Stimulated activated CD8-positive, alpha-beta memory T cell treated with anti-CD3 and anti-CD28 coated beads, Interleukin-2, amount 100 ng/mL, for 1 hour (primary cell): ENCODE measurements at places on chromosomes 5 and 9.

- DNase-seq, result no peak
Measured at GRCh38 chr5:110735556-110735955, 3.3 kb upstream of the SLC25A46 start.

- no peak for DNase-seq
Measured at GRCh38 chr9:130437011-130437789, 7.6 kb upstream of the ASS1 start.

DNA sequence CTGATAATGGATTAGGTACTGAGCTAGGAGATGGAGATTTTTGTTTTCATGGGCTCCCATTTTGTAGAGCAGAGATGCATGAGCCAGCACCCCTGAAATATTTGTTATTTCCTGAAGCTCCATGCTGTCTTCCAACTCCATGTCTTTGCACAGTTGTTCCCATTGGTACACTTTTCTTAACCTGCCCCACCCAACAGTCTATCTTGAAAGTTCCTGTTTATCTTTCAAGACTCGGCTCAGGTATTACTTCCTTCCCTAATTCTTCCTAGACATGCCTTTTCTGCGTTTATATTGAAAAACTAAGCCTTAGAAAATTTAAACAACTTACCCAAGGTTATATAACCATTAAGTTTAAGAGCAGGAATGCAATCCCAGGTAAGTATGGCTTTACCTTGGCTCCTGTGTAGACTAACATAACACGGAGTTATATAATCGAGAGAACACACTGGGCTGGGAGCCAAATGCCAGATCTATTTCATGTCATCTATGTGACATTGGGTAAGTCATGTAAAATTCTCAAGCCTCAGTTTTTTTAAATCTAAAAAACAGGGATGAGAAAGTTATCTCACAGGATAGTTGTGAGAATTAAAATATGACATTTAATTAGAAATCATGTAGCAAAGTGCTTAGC, 67.4 kb downstream of the LIX1 start:
- no peak for DNase-seq

DNA sequence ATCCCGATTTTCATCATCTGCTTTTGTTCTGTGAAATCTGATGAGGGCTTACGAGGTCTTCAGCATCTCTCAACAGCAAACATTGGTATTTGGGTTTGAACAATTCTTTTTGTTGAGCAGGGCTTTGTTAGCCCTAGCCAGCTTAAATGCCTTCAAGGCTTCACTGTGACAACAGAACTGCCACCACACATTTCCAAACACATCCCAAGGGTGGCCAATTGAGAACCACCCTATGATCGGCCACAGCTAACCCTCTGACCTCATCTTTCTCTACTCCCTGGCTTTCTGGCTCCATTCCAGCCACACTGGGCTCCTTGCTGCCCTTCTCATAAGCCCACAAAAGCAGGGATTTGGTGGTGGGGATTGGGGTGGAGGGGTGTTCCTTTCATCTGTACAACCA, 17.6 kb downstream of the MTX3 start:
- DNase-seq, result no peak

DNA sequence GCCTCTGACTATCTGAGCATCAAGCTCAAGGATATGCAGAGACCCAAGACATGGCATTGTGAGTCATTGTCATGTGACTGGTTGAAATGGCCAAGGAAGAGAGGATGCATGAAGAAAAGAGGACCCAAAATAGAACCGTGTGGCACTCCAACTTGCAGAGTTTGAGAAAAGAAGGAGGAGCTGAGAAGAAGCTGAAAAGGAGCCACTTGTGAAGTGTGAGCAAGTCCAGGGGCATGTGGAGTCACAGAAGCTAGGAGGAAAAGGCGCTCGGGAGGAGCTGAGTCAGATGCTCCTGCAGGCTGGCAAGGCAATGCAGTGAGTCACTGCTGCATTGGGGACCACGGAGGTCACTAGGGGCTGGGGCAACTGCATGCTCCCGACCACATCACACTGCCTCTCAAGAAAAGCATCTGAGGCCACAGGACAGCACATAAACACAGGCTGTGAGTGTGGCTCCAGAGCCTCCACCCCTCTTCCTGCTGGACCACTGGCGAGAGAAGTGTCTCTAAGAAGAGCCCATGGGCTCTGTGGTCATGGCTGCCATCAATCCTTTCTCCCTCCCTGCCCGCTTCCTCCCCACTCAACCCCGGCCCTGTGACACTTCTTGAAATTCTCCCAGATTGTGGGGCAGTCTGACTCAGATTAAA, 197.6 kb downstream of the DRD1 start:
- no peak for DNase-seq

DNA sequence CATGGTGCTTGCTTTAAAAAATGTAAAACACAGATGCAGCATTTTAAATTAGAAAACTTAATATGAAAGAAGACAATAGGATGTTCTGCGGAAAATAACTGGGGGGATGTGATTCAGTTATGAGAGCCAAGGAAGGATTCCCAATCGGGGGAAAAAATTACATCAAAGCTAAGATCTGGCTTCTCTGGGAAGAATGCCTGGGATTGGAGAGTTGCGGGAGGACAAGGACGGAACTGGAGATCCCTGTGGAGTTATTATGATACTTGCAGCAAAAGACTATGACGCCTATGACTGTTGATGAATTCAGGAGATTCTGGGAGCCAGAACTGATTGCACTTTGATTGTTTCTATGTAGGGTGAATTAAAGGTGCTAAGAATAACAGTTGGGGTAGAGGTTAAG, 24.6 kb downstream of the MTX3 start:
- DNase-seq, result no peak

GRCh38 chr5:59212596-59212995, 629.7 kb downstream of the RAB3C start:
- DNase-seq, result no peak

DNA sequence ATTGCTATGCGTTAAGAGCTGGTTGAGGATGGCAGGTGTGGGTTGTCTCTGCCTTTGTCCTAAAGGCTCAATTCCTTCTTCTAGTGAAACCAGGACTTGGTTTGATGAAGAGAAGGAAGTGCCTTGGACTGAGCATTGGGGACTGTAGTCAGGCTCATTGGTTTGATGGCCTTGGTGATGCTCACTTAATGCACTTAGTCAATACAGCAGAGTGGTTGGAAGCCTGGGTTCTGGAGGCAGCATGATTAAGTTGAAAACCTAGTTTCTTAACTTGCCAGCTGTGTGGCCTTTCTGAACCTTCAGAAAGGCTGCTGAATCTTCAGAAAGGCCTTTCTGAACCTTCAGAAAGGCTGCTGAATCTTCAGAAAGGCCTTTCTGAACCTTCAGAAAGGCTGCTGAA, 52.4 kb downstream of the PTTG1 start:
- DNase-seq, result no peak

GRCh38 chr5:74950836-74951515, 84.8 kb upstream of the FAM169A start:
- DNase-seq, result no peak

- no peak for DNase-seq
Measured at GRCh38 chr5:59275510-59276324, 617.8 kb downstream of the PDE4D start.

GRCh38 chr5:179326122-179326927, 18.9 kb downstream of the ADAMTS2 start:
- DNase-seq, result no peak

- DNase-seq, result no peak
Measured at GRCh38 chr9:33082538-33083326, 6.3 kb upstream of the SMU1 start.

DNA sequence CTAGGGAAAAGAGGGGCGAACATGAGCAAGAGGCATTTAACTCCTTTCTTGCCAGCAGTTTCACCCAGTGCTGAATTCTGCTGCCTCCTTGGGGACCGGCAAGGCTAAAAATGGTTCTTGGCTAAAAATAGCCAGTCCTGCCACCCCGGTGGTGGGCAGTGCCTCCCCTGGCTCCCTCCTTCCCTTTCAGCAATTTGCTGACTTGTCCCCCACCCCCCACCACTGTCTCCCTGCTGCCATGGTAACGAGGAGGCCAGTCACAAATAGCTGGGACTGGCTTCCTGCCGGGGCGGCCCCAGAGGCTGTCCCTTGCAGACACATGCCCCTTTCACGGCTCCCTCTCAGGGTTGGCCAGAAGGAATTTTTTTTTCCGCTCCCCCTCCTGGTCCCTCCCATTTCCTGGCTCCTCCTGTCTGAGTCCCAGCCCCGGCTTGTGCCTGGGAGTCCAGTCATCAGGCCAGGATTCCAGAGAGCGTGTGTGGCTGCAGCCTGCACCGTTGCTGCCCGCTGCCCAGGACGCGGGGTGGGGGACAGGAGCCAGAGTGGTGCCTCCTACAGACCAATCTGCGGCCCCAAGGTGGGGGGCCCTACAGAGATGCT, 130.3 kb downstream of the RGS3 start:
- DNase-seq, result no peak

DNA sequence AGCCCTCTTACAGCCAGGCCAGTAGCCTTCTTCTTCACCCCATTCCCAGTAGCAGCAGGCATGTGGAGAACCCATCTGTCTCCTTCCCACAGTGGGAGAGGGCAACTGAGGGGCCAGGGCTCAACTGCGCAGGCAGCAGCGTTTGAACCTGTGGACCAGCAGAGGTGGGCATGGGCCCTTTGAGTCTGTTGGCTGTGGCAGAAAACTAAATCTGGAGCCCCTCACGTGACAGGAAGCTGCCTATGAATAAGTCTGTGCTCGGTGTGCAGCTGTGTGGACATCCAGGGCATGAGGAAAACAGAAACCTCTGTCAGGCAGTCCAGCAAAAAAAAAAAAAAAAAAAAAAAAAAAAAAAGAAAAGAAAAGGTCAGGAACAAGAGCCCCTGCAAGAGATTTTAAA, 189.2 kb upstream of the NR3C1 start:
- no peak for DNase-seq

- DNase-seq, result no peak
Measured at GRCh38 chr5:107655831-107656230, 14.9 kb downstream of the EFNA5 start.

DNA sequence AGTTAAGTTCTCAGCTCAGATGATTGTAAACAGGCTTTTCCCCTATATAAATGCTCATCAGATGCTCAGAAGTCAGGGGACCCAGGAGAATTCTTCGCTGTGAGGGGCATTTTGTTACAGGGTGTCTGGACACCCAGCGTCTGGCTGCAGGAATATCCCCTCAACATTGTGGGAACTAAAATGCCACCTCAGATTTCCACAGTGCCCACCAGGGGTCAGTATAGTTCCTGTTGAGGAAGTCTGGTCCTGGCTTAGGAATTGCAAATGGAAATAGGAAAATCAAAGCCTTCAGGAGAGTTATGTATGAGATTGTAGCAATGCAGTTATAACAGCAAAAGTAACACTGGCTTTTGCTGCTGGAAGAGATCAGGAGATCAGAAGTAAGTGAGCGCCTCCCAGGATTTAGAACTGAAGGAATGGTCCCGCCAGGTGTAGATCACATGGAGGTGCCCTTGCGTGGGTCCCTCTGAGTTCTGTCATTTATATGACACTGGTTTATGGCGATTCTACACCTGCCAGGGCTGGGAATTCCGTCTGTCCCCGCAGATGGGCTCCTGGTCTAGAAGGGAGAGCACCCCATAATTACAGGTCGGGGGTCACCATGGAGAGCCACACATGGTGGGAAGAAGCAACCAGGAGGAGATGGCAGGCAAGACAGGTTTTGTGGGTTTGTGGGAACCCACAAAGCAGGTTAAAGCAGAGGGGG, 47.1 kb upstream of the CTSL start:
- DNase-seq, result no peak

DNA sequence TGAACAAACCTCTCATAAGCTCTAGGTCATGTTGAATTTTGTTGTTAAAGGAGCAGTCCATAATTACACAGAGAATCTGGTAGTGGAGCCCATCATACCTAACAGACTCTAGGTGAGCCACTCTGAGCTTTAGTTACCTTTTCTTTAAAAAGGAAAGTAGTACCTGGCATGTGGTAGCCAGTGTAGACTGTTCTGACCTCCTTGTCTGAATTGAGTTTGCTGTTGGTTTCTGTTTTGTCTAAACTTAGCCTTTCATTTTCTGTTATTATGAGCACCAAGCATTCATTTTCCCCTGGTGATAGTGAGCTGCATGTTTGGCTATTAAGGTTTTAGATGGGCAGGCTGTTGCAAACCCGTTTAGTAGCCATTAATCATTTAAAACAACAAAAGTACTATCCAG, 112.2 kb downstream of the MAST4 start:
- no peak for DNase-seq

DNA sequence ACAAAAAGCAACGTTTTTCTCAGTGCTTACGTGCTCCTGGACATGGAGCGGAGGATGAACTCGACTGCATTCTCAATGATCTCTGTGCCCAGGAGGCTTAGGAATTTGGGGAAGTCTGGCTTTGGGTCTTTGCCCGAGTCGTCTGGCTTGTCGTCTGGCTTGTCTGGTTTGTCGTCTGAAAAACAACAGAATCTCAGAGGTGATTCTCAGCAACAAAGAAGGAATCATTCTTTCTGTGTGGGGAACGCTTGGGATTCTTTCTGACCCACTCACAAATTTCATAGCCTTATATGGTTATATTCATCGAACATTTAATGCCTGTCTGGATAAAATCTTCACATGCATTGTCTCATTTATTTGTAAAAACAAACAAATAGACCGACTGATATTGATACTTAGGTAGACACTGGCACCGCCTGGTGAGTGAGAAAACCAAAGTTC, 4.7 kb downstream of the C5orf46 start:
- DNase-seq, result no peak

DNA sequence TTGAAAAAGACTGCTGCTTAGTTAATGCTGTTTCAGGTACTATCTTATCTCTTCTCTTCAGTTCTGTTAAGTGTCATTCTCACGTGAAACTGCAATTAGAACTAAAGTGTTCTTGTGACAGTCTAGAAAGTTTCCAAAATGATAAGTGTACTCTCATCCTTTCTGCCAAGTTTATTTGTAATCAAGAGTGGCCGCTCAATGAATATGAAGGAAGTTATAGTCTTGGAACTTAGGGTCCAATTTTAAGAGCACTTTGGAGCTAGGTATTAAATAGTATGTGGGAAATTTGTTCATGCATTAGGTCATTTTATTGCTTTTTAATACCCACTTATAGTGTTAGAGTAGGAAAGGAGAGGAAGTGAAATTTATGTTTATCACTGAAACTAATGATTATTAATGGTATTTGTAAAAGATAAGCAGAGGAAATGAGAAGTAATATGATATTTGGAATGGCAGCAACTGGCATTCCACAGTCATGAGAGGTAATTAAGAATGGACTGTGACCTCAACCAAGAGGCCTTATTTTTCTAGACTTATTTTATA, 20.4 kb downstream of the XRCC4 start:
- DNase-seq, result no peak

DNA sequence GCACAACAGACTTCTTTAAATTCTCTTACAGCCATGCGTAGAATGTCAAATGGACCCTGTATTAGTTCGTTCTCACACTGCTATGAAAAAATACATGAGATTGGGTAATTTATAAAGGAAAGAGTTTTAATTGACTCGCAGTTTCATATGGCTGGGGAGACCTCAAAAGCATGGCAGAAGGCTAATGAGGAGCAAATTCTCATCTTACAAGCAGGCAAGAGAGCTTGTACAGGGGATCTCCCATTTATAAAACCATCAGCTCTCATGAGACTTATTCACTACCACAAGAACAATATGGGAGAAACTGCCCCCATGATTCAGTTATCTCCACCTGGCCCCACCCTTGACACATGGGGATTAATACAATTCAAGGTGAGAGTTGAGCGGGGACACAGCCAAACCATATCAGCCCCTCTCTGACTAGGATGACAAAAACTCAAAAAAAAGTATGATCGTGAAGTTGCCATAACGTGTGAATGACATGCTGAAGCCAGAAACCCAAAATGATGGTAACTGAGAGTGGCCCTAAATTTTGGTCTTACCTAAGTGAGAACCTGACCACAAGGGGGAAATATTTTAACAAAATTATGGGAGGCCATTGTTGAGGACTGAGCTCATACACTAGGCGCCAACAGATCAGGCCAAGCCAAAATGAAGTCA, 17.5 kb upstream of the TEX10 start:
- DNase-seq, result no peak
